ENCODE measurements at places on chromosomes 12 and 14.

DNA sequence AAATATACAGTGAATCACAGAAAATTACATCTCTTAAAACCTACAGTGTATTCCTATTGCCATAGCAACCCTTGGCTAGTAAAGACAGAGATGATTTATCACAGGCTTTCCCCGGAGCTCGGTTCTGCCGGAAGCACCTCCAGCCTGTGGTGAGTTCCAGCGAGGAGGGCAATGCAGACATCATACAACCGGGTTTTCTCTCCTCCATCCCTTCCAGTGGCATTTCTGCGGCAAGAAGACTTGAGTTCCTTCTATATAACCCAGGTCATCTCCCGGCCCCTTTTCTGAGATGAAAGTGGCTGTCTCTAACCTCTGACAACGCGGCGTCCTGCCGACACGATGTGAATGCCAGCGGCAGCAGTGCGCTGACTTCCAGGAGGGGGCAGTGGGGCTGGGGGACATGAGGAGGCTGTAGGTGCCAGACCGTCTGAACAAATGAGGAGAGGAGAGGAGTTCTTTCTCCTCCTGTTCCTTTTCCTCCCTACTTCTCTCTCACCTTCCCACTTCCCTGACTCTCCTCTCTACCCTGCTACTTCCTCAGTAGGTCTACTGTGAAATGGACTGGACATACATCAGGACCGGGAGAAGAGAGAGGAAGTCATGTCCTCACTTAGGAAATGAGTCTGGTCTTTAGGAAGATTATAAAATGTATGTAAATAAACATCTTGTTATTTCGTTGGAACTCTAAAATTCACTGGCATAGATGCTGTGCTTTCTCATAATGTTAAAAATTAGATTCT lies 68.6 kb upstream of the MAX start:
- DNase-seq: no peak

GRCh38 chr12:32420356-32420755 lies 21.0 kb downstream of the FGD4 start:
- DNase-seq: no peak

DNA sequence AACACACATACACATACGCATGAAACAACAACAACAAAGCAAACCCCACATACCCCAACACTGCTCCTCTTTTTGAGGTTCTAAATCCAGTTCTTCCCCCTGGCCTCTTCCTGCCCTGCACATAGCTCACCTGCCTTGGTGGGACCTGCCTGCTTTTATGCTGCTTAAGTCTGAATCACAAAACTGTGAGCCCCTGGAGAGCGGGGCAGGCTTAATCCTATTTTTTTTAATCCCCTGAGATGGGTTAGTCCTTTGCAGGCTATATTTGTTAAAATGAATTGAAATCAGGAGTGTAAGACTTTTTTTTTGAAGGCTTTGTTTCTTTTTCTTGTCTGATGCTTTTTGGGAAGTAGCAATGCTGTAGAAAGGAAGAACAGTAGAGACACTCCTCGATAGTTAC lies 84.6 kb upstream of the MAX start:
- DNase-seq: no peak

- no peak for DNase-seq
These were observed 175.1 kb upstream of the ARHGAP5 start for GRCh38 chr14:31902002-31902401.

DNA sequence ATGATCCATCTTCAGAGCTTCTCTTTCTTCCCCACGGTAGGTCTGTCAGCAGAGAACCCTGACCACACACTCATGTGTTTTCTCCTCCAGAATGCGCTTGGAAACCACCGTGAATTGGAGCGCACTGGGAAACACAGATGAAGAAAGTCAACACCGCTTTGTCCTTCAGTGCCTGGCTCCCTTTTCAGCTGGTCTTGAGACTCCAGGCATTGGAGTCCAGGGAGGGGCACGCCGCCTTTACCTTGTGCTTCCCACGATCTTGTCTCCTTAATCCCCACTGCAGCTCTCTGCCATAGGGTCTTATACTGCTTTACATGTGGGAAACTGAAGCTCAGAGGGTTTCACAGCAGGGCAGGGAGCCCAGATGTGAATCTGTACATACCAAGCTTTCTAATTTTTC lies 1.1 kb downstream of the FAM90A1 start:
- DNase-seq: no peak

DNA sequence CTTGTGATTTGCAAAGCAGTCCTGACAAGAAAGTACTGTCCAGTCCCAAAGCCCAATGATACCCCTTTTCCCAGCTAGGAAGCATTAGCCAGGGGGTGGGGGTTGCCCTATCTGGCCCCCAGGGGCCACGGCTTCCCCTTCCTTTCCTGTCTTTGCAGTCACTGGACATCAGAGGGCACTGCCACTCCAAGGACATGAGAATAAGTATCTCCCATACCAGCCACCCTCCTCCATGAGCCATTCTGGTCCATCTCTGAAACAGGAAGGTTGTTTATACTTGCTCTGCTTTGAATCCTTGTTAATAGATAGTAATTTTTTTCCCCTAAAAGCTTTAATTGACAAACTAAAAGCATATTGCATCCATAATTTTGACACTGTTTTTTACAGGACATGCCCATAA lies 29.7 kb downstream of the RBM19 start:
- no peak for DNase-seq

GRCh38 chr14:50061664-50062437 lies 54.5 kb downstream of the VCPKMT start:
- no peak for DNase-seq

GRCh38 chr12:86186449-86186848 lies 69.7 kb downstream of the MGAT4C start:
- no peak for DNase-seq

GRCh38 chr14:50830044-50830931 lies 674 bp downstream of the NIN start:
- DNase-seq: no peak

DNA sequence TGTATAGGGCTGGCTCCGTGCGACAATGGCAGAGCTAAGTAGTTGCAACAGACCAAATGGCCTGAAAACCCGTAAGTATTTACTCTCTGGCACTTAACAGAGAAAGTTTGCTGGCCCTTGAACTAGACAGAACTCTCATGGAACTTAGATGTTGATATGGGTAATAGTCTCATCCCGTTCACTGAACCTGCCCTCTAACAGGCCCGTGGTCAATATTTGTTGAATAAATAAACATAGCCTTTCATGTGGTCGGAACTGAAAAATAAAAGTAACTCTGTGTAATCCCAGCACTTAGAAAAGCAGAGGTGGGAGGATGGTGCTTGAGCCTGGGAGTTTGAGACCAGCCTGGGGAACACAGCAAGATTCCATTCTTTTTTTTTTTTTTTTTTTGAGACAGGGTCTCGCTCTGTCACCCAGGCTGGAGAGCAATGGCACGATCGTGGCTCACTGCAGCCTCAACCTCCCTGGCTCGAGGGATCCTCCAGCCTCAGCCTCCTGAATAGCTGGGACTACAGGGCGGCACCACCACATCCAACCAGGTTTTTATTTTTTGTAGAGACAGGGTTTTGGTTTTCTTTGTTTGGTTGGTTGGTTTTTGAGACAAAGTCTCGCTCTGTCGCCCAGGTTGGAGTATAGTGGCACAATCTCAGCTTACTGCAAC lies 29.7 kb downstream of the KDM2B start:
- DNase-seq: no peak

GRCh38 chr14:65915125-65915524 lies 502.6 kb downstream of the FUT8 start:
- no peak for DNase-seq

DNA sequence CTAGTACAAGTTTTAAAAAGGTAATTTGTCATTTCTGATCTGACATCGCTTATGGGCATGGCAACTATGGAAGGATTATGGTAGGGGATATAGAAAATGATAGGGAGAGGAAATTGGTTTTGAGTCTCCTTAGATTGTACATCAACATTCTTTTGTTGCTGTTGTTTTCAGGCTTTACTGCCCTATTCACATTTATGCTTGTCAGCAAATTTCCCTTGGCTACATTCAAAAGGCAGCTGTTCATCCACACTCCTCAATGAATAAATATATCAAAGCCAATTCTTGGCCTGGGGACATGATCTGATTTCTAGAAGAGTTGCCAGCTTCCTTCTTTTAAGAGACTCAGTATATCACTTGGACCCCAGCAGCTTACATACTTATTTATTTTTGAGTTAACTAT lies 283.4 kb downstream of the CEP128 start:
- no peak for DNase-seq

GRCh38 chr12:29234965-29235626 lies 86.0 kb downstream of the FAR2 start:
- DNase-seq: peak; percentile 49

DNA sequence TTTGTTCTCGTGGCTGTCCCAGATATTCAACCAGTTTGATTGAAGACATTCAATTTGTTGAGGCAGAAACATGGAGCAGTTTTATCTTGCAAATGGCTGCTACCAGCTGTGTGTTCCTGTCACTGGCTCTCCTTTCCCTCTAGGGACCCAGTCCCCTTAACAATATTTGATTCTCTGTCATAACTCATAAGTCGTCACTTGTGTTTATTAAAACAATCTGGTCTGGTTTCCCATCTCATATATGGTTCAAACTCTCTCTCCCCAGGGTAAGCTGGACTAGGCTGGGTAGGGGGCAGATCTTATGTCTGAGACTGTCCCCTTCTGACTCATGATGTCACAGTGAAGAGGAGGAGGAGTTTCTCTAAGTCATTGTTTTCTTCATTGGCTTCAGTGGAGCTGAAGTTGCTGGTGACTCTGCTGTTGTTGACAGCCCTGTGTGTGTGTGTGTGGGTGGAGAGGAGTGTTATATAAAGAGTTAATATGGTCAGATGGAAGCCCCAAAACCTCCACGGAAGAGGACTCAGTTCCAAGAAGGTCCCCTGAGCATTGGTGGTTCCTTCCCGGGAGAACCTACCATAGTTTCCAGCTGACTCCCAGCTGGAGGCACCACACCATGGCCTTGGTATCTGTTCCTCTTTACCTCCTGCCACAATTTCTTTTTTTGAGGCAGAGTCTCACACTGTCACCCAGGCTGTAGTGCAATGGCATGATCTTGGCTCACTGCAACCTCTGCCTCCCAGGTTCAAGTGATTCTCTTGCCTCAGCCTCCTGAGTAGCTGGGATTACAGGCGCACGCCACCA lies 16.1 kb upstream of the GNG2 start:
- DNase-seq: no peak

DNA sequence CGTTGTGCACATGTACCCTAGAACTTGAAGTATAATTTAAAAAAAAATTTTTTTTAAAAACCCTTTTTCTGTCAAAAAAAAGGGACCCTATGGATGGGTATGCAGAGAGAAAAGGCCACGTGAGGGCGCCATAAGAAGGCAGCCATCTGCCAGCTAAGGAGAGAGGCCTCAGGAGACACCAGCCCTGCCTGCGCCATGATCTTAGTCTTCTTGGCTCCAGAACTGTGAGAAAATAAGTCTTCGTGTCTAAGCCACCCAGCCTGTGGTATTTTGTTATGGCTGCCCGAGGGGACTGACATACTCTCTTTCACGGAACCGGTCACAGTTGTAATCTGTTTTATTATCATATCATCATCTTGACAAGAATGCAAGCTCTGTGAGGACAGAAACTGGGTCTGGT lies 174.8 kb downstream of the EFCAB11 start:
- DNase-seq: no peak

- peak; percentile 14 for DNase-seq
These were observed at the start of gene P3H3 for GRCh38 chr12:6827982-6828780. P3H3 (plus strand) TSS chr12:6828407; CDS start chr12:6828441, 34 bp downstream.

DNA sequence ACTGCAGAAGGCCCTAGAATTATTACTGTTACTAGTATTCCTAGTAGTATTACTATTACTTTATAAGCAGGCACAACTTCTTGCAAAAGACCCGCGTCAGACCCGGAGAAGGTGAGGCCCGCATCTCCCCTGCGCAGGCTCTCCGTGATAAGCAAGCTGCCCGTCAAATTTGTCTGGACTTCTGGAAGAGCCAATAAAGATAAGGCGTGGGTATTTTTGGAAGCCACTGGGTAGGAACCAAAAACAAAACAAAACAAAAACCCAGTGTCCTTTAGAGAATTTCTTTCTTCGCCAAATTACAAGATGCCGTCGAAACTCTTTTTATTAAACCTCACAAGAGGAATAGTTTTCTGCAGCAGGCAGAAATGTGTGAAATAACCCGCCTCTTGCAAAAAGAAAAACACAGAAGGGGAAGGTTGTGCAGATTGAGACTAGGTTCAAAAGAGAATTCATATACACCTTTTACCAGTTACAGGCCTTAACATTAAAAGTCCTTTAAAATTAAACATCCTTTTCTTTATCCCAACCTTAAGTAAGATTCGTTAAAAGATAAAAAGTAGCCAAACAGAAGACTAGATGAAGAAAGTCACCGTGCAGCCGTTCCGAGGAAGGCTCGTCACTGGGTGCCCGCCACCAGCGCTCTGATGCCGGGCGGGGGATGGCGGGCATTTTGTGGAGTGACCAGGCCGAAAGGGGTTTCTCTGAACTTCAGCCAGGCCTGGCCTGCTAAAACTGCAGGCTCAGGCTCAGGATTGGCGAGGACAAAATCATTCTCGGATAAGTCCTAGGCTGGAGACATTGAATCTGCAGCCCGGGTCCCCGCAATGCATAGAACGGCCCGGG lies 1.6 kb downstream of the TBX5 start:
- DNase-seq: no peak

GRCh38 chr14:69755784-69756183 lies 11.2 kb upstream of the SRSF5 start:
- DNase-seq: no peak

DNA sequence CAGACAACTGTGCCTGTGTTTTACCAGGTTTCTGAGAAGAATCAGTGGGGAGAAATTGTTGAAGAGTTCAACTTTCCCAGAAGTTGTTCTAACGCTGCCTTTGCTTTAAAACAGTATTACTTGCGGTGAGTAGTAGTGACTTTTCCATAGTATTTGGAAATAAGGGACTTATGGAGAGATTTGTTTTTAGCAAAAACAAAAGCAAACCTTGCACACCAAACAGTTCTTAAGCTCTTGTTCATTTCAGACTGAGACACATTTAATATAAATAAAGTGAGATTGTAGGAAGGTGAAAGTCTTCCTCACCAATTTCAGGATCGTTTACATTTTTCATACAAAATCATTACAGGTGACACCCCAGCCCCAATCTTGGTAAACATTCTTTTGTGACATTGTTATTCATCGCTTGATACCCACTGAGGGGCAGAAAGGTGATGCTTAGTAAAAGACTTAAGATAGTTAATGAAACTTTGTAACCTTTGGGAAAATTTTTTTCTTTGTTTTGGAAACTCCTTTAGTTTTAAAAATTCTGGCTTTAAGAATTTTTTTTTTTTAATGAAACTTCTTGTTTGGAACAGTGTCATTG lies 1.8 kb downstream of the ARID2 start:
- DNase-seq: no peak

DNA sequence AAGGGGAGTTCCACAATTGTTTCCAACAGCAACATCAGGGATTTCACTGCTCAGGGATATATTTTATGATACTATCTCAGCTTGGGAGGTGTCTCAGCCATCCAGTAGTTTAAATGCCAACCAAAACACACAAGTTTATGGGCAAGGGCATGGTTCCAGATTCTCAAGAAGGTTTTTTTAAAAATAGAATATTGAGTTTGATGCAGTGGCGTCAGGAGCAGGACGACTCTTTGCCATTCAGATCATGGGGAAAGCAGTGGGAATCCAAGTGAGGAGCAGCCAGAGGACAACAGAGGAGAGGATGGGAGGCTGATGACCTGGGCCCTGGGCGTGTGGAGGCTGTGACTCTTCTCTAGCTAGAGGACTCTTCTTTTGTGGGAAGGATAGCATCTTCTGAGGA lies 25.7 kb downstream of the TSHR start:
- peak; percentile 24 for DNase-seq

- DNase-seq: no peak
These were observed 582.6 kb downstream of the ALG10 start for GRCh38 chr12:34604631-34605509.
